ENCODE measurements at places on chromosomes 6 and 20.

DNA sequence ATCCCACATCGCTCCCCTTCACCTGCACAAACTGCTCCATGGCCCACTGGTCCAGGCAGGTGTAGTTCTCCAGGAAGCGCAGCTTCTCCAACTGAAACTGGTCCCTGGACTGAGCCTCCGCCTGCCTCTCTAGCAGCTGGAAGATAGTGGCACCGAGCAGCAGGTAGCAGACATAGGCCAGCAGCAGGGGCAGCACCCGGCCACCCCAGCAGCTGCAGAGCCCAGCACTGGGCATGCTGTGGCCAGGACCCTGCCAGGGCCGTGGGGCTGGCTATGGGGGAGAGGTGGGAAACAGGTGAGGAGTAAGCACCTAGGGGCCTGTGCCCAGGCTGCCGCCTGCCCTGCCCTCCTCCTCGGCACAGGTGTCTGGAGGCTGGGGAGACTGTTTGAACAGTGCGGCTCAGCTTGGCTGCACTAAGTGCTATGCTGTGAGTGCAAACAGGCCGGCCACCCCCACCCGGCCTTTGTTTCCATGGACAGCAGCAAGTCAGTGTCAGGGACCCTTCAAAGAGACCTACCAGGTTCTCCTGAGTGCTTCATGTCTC lies at the start of gene KCNK16:
KCNK16 (minus strand) TSS at position 397 of the 545 bp plus-strand sequence; CDS start at position 235, 162 bp downstream.
- no peak for DNase-seq

- no peak for DNase-seq
These were observed 296.8 kb downstream of the CLIC5 start for GRCh38 chr6:45718871-45719270.

DNA sequence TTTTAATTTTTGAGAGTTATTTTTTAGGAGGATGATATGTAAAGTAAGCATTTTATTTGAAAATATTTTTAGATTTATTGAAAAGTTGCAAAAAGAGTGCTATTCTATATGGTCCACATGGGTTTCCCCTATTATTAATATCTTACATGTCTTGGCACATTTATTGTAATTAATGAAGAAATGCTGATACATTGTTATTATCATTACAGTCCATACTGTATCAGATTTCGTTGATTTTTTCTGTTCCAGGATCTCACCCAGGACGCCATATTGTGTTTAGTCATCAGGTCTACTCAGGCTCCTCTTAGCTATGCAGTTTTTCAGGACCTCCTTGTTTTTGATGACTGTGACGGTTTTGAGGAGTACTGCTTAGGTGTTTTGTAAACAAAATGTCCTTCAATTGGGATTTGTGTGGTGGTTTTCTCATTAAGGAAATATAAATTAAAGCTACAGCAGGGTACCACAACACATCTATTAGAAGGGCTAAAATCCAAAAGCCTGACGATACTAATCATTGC lies 281.0 kb downstream of the SAMD5 start:
- DNase-seq: no peak

GRCh38 chr6:52540286-52540902 lies 36.5 kb downstream of the TRAM2 start:
- no peak for DNase-seq

- no peak for DNase-seq
These were observed 364.6 kb downstream of the GJA1 start for GRCh38 chr6:121800047-121800446.

GRCh38 chr6:166377721-166378120 lies 5.0 kb downstream of the MPC1 start:
- DNase-seq: no peak

DNA sequence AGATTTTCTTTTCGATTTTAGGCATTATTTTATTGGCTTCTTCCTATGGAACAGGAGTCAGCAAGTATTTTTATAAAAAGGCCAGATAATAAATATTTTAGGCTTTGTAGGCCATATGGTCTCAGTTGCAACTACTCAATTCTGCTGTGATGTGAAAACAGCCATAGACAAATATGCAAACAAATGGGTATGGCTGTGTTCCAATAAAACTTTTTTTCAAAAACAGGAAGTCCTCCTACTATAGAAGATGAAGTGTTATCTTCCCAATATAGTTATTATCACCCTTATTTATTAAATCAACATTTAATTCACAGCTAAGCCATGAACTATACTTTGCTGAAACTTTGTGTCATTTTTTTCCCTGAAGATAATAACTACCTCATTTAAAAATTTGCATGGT lies 57.2 kb downstream of the CHD6 start:
- DNase-seq: no peak

- DNase-seq: no peak
These were observed 861.2 kb upstream of the EYS start for GRCh38 chr6:66568271-66568670.

DNA sequence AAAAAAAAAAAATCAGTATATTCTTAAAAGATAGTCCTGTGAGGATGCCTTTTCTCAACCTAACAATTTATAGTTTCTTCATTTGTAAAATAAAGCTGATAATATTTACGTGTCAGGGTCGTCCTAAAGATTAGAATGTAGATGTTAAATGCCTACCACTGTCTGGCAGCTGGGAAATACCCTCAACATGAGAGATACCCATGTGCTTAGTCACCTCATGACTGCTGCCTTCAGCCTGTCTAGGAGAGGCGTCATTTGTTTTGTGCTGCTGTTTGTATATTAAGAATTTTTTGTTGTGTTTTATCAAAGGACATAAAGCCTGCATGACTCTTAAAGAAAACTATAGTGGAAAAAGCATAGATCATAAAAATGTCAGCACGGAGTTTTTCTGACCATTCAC lies 9.5 kb downstream of the FAM120B start:
- DNase-seq: no peak

DNA sequence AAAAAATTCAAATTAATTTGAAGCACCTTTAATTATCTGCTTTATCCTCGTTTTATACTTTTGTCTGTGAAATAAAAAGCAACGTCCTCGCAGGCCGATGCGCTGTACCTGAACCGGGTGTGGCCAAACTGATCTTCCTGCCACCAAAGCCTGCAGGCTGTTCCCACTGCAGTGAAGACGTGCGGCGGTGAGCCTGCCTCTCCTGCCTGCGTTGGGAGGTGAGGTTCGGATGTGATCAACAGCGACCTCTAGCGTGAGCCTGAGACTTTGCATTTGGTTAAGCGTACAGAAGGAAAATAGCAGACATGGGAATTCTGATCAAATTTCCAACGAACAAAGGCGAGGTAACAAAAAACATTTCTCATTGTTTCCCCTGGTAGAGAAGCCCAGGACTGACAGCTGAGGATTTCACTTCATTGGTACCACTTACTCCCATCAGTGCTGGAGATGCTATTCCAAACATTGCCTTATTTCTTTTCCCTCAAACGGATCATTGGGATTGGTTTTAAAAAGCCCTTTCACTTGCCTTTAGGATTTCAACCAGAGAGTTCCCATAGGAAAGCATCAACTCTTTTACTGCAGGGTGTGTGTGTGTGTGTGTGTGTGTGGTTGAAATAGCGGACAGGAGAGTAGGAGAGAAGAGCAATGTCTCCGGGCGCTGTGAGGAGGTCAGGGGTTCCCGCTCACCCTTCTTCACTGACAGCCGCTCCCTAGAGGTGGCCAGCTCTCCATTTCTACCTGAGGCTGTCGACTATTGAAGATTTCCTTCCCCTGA lies 56.6 kb upstream of the CCN6 start:
- peak; percentile 66 for DNase-seq

- DNase-seq: no peak
These were observed 176.9 kb downstream of the FOXA2 start for GRCh38 chr20:22407237-22408193.

DNA sequence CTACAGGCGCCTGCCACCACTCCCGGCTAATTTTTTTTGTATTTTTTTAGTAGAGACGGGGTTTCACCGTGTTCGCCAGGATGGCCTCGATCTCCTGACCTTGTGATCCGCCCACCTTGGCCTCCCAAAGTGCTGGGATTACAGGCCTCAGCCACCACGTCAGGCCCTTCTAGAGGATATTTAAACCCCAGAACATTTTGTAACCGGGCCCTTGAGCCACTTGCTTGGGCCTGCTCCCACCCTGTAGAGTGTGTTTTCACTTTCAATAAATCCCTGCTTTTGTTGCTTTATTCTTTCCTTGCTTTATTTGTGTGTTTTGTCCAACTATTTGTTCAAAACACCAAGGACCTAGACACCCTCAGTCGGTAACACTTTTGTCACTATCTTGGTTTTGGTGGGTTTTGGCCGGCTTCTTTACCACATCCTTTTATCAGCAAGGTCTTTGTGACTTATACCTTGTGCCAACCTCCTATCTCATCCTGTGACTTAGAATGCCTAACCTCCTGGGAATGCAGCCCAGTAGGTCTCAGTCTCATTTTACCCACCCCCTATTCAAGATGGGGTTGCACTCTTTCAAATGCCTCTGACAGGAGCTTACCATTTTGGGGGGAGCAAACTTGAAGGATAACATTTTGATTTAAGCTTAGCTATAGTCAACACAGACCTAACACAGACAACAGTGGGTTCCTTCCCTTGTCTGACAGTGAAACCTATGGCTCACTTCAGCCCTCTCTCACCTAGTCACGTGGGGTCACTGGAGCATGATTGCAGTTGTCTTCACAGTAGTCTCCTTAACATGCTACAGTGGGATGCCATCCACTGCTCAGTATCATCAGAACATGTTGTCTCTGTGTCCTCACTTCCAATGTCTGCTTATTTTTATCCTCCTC lies 27.9 kb upstream of the KIF6 start:
- DNase-seq: no peak

GRCh38 chr20:37128803-37129202 lies 33.0 kb upstream of the RBL1 start:
- DNase-seq: no peak

DNA sequence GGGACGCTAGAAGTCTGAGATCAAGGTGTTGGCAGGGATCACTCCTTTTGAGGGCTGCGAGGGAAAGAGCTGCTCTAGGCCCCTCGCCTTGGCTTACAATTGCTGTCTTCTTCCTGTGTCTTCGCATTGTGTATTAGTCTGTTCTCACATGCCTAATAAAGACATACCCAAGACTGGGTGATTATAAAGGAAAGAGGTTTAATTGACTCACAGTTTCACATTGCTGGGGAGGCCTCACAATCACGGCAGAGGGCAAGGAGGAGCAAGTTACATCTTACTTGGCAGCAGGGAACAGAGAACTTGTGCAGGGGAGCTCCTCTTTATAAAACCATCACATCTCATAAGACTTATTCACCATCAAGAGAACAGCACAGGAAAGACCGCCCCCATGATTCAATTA lies 102.5 kb upstream of the ASF1A start:
- no peak for DNase-seq

- DNase-seq: no peak
These were observed 17.3 kb downstream of the EEF1E1 start for GRCh38 chr6:8085053-8085511.

DNA sequence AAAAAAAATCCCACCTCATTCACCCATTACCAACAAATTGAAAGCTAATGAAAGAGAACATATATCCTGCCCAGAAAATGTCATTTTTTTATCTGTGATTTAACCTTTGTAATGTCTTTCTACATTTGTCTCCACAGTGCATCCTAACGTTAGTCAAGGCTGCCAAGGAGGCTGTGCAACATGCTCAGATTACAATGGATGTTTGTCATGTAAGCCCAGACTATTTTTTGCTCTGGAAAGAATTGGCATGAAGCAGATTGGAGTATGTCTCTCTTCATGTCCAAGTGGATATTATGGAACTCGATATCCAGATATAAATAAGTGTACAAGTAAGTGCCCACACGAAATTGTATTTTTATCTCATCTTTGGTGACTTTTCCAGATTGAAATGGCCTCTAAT lies 30.0 kb downstream of the RSPO3 start:
- DNase-seq: no peak

DNA sequence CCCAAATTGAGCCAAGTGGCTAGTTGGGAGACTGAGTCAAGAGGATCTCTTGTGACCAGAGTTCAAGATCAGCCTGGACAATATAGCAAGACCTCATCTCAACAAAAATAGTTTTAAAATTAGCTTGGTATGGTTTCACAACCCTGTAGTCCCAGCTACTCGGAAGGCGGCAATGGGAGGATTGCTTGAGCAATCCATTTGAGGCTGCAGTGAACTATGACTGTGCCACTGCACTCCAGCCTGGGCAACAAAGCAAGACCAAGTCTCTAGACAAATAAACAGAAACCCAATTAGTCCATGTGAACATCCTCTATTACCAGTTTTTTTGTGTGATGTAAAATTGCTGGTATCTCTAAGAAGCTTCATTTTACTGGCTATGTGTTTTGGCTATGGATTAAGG lies 106.2 kb downstream of the TULP4 start:
- no peak for DNase-seq

DNA sequence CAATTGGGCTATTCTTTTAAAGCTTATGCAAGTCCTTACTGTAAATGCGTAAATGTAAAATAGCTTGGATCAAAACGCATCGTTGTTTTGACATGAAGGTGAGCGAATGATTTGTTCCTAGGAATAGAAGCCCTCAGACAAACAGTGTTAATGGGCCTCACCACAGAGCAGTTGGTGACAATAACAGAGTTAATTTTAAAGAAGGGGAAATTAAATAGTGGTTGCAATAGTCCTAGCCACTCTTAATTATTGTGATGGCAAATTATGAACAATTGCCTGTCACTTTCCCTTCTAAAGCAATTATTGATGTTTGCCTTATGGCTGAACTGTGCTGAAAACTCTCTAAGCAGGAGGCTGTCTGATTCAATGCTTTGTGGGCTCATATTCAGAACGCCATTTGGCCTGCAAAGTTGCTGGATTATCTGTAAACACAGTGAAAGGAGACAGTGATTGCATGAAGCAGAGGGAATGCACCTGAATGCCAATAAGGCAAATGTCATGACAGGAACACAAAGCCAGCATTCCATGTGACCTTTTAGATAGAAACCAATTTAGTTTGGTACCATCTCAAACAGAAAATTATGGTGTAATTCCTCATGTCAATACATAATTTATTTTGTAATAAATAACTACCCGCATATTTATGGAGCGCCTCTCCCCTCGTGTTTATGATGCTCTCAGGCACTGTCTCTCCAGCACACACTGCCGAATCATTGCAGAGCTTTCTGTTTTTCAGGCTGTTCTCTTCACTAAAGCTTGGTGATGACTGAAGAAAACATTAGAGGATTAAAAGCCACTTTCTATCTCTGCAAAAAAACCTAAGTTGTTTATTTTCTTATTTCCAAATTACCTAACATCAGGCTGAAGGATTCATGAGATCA lies 387.5 kb downstream of the HACE1 start:
- DNase-seq: no peak

DNA sequence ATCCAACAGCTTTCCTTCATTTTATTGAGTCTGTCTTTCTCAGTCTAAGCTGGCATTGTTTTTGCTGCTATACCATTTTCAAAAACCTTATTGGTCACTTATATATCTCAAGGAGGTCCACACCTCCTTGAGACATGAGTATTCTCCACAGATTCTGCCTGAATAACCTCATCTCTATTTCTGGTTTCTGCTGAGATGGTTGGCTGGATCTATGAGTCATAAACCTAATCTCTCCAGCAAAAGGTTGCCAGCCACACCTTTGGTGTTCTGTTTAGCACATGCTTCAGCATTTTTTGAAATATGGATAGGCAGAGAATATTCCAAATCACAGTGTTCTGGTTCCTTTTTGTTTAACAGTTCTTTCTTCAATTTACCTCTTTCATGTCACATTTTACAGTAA lies 40.8 kb upstream of the TMEM244 start:
- no peak for DNase-seq
